CD4-positive, alpha-beta T cell treated with Interferon alpha-2 for 1 hour (primary cell): ENCODE measurements at places on chromosomes 7 and 10.

GRCh38 chr10:14362104-14362503, 31.4 kb upstream of the FRMD4A start:
- no peak for DNase-seq

- no peak for DNase-seq
These were observed 88.3 kb upstream of the AGK start for GRCh38 chr7:141462958-141463357.

GRCh38 chr7:100825215-100825671, 2.1 kb downstream of the EPHB4 start:
- DNase-seq: no peak

- DNase-seq: no peak
These were observed 193.6 kb upstream of the RNF32 start for GRCh38 chr7:156446990-156447389.

DNA sequence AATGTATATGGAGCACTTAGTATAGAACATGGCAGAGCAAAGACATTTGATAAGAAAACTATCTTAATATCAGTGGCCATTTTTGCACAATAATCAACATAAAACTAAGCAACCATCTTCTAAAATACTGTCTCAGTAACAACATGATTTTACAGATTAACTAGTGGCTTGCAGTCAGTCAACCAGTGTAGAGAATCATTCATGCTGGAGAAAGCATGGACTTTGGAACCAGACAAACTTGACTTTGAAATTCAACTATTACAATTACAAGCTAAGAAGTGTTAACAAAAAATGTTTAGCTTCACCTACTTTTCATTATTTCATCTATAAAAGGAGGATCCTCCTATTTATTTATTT, 27.7 kb downstream of the CUBN start:
- DNase-seq: no peak

GRCh38 chr10:79162861-79163665, 94.3 kb downstream of the ZMIZ1 start:
- no peak for DNase-seq

GRCh38 chr10:22252224-22252800, 34.5 kb upstream of the EBLN1 start:
- DNase-seq: peak; percentile 54

DNA sequence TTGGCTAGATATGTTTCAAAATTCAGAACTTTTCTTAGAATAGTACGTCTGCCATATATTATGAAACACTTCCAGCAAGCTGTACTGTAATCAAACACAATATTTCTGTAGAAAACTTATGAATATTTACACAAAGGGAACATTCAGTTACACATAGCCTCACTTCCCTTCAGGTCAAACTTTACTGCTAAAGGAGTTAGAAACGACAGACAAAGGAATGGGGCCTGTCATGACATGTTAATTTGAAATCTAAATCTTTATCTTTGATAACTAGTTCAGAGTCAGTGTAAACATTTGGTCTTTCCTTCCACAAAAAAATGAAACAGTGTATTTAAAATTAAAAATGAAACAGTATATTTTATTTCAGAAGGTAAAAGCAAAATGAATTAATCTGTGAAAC, 1.0 kb upstream of the CROT start:
- no peak for DNase-seq

- DNase-seq: peak; percentile 26
These were observed 106.7 kb downstream of the TNS3 start for GRCh38 chr7:47474937-47475879.

- no peak for DNase-seq
These were observed 17.6 kb upstream of the SFR1 start for GRCh38 chr10:104104418-104104817.

- no peak for DNase-seq
These were observed 102.1 kb downstream of the CXCL12 start for GRCh38 chr10:44282626-44283300.

GRCh38 chr10:66365686-66366085, 560.1 kb upstream of the LRRTM3 start:
- DNase-seq: no peak

DNA sequence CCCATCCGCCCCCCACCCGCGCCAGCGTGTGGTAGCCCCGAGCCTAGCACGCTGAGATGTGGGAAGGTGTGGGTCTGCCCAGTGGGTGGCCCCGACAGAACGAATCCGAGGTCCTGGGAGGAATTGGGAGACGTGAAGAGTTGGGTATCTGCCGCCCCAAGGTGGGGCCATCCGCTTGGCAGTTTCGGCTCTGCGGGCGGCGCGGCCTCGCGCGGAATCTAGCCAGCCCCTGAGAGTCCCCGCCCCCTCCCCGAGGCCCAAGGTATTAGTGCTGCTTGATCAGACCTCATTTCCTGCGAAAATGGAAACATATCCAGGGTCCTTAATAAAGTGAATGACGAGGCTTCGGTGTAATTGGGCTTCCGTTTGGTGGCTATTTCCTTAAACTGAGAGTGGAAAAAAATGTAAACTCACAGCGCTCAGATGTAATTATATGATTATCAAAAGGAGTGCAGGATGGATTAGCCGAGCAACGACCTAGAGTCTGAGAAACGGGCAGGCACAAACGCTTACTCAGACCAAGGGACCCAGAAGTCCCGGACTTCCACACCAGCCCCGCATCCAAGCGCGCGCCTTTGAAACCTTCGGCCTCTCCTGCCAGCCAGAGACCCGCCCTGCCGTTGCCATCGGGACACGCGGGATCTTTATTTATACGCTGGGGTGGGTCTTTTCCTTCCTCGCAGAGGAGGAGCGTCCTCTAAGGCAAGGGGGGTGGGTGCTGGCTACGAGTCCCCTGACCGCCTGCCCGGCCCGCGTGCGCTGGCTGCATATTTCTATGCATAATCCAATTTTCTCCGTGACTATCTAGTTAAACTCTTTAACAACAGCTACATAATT, 12.8 kb downstream of the LBX1 start:
- no peak for DNase-seq

GRCh38 chr10:106982268-106982667, 182.2 kb downstream of the SORCS1 start:
- DNase-seq: no peak

GRCh38 chr7:32289651-32290414, 200.3 kb downstream of the LSM5 start:
- DNase-seq: no peak

DNA sequence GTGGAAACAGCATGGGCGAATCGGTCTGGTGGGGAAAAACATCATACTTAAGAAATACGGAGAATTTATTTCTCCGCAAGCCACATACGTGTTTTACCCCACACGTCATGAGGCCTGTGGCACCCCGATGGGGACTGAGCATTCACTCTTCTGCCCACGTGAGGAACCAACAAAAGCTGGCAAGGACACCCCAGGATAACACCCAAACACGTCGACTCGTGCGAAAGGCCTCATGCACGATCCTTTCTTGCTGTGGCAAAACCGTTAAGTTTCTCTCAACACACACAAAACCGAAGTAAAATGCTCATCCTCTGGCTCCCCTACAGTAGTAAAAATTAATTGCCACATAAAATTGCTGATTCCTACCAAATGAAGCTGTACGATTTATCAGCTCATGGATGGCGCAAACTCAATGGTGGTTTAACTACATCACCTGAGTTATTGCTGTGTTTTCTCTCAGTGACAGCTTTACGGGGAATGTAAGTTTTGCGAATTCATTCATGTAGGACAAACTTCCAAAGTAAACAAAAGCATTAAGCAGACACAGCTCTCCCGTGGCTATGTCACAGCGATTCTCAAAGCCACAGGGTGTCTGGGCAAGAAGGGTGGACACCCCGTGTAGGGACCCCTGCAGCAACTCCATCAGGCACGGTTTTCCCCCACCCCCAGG, 97.0 kb downstream of the CTBP2 start:
- no peak for DNase-seq

- DNase-seq: no peak
These were observed 8.9 kb upstream of the SGPL1 start for GRCh38 chr10:70806841-70807240.

- DNase-seq: no peak
These were observed 73.1 kb upstream of the EBF3 start for GRCh38 chr10:130037169-130037661.

GRCh38 chr10:132631338-132631735, 93.8 kb downstream of the INPP5A start:
- no peak for DNase-seq

DNA sequence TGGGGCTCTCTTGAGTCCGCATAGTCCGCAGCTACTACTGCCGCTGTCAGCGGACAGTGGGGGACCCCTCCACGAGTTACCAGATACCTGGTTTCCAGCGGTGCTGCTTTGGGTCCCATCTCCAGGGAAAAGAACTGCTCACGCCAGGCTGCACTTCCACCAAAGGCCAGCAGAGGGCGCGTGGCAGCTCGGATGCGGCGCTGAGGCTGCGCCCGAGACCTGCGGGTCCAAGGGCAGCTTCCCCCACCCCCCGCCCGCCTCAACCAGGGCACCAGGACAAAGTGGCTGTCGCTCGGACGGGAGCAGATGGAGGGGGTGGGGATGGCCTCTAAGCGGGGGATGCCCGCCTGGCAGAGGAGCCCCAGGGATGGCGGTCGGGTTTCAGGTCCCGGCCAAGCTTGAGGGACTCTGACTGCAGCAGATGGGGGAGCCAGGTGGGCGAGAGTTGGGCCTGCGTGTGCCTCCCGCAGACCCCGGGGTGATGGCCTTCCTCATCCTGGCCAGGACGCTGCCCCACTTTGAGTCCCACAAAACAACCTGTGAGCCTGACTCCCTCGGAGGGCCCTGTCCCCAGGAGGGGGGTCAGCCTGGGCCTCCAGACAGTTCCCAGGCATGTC, 23.8 kb upstream of the ZNF735 start:
- peak; percentile 42 for DNase-seq

- no peak for DNase-seq
These were observed 243.6 kb downstream of the SKIDA1 start for GRCh38 chr10:21281765-21282484.

DNA sequence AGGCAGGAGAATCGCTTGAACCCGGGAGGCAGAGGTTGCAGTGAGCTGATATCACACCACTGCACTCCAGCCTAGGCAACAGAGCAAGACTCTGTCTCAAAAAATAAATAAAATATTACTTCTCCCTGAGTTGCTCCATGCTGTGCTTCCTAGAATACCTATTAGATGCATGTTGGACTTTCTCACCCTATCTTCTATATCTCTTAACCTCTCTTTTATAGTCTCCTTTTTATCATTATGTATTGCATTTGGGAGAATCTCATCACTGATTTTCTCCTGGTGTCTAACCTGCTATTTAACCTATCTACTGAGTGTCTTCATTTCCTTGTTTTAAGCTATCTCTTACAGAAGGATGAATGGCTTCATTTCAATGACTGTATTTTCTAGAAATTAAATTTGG, 32.1 kb upstream of the NANOS1 start:
- DNase-seq: no peak

DNA sequence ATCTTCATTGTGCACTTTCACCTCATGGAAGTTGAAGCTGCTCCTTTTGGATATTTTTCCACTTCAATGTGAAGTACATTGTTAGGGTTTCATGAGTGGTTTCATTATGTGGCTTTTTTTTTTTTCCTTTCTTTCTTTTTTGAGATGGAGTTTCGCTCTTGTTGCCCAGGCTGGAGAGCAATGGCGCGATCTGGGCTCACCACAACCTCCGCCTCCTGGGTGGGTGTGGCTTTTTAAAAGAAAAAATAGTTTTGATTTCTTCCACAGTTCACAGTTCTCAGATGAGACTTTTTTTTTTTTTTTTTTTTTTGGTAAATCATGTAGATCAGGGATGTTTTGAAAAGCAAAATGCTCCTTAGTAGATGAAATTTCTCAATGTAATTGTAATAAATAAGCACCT, 652.3 kb upstream of the ANKRD30A start:
- no peak for DNase-seq

GRCh38 chr10:13439313-13440184, 89.3 kb downstream of the BEND7 start:
- DNase-seq: no peak

DNA sequence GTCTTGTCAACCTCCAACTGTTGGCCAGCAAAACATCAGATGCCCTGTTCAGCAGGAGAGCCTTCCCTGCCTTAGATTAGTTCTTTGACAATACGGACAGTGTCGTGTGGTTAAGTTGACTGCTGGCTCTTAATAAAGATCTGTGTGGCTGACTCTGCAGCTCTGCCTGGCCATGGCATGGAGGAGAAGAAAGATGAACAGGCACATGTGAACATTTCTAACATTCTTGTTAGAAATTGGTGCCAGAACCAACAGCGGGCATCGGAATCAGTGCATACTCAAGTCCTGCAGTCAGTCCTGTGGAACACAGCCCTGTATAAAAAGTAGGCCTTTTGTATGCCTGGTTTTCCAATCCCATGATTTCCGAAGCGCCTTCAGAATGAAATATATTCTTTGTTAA, 455.6 kb downstream of the POM121L12 start:
- no peak for DNase-seq

GRCh38 chr7:4189131-4189570, 492.9 kb upstream of the FOXK1 start:
- DNase-seq: no peak

- DNase-seq: no peak
These were observed 36.9 kb downstream of the ZPBP start for GRCh38 chr7:50056131-50056530.

- DNase-seq: no peak
These were observed at the start of gene TFEC for GRCh38 chr7:116030651-116031276. TFEC (minus strand) TSS chr7:116030763; CDS start chr7:115984441, 46,322 bp downstream.

DNA sequence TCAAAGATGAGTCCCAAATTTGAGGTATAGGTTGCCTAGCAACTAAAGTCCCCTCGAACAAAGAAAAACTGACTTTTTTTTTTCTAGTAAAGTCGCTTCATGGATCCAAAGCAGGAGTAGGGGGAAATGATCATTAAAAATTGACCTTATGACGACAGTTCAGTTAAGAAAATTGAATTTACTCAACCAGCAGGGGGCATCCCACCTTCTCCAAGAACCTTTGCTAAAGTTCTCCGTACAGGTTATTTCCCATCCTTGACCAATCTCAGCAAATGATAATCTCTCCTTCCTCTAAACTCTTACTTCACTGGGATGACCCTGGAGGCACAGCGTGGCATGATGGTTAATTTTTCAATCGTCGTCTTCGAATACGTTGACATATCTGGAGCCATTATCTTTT, 228.3 kb downstream of the CALN1 start:
- DNase-seq: no peak

DNA sequence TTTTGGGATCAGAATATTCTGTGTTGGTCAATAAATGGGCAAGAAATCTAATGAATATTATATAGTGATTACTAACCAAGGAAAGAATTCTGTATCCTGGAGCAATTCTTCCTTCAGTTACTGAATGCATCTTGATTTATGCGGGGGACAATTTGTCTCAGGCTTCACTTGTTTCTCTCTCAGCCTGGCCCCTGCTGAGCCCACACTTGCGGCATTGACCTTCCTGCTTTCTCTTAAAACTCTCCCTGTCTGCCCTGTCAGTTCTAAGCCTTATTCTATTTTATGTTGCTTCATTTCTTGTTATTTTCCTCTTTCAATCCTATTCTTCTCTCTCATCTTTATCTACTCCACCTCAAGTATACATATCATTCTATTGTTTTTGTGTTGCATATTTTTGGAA, 122.1 kb upstream of the TPK1 start:
- no peak for DNase-seq

DNA sequence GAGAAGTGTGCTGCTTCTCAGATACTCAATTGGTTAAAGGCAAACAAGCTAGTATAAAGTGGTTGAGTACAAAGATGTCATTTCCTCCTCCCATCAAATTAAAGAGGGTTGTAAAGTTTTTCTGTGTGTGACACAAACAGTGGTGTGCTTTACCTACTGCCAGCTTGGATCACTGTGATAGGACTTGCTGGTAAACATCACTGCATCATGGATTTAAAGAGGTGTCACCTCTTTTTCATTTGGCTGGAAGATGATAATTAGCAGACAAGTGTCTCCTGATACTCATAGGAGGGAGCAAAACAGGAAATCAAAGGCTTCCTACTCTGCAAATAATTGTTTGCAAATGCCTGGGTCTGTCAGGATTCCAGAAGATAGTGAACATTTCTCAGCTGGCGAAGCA, 200.5 kb downstream of the MDFIC start:
- DNase-seq: no peak

GRCh38 chr10:110171032-110171431, 36.4 kb upstream of the MXI1 start:
- no peak for DNase-seq
